ENCODE measurements at places on chromosomes 1 and 21.

DNA sequence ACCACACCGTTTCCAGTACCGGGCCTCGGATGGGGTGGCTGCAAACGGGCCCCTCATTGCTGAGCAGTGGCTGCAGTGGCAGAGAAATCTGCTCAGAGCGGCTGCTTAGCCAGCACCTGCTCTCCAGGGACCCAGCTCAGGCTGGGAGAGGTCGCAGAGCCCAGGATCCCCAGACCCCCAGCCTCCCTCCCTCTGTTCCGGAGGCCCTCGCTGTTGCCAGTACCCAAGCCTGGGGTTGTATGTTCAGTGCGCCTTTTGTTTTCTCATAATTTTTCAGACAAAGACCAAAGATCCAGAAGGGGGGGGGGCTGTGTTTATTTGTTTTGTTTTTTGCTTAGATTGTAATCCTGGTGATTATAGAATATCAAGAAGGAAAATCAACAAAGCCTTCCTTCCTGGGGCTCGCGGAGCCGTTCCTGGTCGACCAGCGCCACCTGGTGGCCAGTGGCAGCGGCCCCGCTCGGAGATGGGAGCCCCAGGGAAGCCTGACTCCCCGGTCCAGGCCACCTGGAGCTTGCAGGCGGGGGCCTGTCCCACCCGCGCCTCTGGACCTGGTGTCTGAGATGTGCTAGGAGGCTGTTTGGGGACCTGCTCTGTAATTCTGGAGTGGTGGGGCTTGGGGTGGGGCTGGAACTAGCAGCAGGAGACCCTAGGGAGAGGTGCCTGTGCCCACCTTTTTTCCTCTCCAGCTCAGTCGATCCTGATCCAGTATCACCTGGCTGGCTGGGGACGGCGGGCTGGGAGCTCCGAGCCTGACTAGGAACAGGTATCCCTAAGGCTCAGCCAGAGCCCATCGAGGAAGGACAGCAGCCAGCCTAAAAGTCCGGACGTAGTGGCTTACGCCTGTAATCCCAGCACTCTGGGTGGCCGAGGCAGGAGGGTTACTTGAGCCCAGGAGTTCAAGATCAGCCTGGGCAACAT lies 123.9 kb upstream of the VAMP3 start:
- DNase-seq = peak; percentile 48

DNA sequence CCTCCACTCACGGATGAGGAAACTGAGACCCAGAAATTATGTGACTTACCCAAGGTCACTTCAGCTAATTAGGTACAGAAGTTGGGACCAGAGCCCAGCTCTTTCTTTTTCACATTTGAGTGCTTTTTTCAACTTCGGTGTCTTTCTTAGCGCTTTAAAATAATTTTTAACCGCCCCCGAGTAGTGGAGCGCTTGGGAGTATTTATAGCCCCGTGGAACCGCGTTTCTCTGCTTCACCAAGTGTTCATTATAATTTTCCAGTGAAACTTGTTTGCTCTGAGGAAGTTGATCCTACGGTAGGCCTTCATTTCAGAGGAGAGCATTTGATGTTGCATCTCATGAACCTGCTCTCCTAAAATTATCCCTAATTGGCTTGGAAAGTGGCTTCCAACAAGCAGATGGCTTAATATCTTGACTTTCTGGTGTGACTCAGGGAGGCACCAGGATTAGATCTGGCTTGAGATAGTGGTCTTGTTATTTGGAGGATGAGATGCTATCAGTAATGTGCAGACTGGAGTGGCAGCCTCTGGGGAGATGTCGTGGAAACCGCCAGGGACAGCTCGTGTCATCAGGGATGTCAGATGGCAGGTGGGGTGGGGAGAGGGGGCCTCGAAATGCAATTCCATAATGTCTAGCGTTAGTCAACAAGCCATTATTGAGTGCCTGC lies 321.3 kb downstream of the CAMTA1 start:
- no peak for DNase-seq

- DNase-seq = peak; percentile 27
Measured at GRCh38 chr1:36161641-36162531, 5.9 kb downstream of the MAP7D1 start.

GRCh38 chr1:61921435-61921834 lies 179.2 kb downstream of the PATJ start:
- no peak for DNase-seq

- DNase-seq = no peak
Measured at GRCh38 chr1:7681401-7681800, 89.7 kb upstream of the VAMP3 start.
